Midbrain (tissue), 1 donor: ENCODE measurements at places on chromosomes 6 and 20.

- peak; percentile 86 for DNase-seq
Observed at GRCh38 chr20:59751075-59751711, 146.9 kb downstream of the PHACTR3 start.

DNA sequence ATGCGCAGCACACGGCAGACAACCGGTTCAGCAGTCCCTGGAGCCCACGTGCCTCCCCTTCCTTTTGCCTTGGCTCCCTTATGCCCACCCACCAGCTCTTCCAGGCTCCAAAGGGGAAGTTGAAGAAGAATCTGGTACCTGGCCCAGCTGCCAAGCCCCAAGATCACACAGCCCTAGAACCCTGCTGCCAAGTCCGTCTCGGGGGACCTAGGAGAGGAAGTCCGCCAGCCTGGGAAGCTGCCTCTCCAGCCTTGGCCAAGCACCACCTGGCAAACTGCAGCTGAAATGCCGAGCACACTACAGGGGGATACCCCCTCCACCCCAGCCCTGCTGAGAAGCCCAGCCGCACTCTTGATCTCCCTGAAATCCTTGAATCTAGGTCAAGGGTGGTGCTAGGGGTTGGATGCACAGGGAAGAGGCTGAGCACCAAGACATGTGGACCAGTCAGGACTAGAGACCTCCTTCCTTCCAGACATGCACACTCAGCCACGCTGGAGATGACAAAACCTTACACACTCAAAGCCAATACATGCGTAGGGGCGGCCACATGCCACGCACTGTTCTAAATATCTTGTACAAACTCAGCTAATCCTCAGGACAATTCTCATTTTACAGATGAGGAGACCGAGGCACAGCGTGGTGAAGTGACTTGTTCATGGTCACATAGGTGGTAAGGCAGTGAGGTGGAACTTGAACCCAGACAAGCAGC is 124.1 kb downstream of the PREX1 start:
- peak; percentile 59 for DNase-seq

DNA sequence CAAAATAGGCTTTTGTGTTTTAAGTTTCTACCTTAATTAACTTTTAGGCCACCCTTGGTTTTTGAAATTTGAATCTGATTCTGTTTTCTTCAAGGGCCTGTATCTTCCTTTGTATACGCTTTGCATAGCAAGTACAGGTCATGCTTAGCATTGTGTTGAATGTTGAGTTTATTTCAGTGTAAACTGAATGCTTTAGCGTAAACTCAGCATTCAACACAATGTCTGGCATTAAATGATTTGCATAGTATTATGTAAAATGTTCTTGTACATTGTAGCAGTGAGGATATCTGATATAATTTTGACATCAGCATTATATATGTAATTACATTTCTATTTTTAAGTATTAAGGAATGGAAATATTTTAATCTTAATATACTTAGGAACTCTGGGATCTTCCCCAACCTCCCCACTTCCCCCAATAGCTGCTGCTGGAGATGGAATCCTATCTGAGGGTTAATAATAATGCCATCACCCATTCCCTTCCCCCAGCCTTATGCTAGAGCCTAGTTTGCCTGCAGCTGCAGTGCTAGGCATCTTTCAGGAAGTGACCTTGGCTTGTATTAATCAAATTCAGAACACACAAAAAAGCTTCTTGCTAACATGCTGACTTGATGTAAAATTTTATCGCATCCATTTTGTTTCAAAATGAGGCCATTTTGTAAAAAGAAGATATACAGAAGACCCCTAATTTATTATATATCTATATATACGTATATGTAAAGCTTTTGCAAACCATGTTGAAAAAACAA is 73.1 kb downstream of the NCOA3 start:
- peak; percentile 27 for DNase-seq

GRCh38 chr6:73791336-73791735 is 95.3 kb downstream of the CD109 start:
- no peak for DNase-seq

DNA sequence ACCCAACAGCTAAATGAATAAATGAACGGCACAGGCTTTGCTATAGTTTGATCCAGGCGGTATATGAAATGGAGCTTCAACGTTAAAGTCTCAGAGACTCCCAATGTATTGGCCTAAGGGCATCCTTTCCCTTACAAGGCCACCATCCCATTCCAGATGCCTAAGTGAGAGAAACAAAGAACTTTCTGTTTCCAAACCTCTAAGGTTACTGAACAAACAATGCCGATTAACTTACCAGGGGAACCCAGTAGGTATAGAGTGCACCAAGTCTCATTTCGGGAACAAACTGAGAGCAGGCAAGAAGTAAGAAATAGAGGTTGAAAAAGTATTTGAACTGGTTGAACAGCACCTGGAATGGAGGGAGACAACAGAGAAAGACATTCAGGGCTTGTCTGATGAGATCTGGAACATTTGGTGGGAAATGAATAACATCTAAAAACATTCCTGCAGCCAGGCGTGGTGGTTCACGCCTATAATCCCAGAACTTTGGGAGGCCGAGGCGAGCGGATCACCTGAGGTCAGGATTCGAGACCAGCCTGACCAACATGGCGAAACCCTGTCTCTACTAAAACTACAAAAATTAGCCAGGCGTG is 42.5 kb downstream of the ATP9A start:
- no peak for DNase-seq

- DNase-seq: peak; percentile 20
Observed at GRCh38 chr6:122184401-122184827, 215.0 kb upstream of the HSF2 start.

GRCh38 chr6:85078058-85078457 is 313.7 kb upstream of the TBX18 start:
- no peak for DNase-seq

GRCh38 chr6:7697820-7698623 is 27.9 kb upstream of the BMP6 start:
- no peak for DNase-seq

GRCh38 chr6:46903175-46903574 is 18.6 kb downstream of the ADGRF5 start:
- DNase-seq: no peak

DNA sequence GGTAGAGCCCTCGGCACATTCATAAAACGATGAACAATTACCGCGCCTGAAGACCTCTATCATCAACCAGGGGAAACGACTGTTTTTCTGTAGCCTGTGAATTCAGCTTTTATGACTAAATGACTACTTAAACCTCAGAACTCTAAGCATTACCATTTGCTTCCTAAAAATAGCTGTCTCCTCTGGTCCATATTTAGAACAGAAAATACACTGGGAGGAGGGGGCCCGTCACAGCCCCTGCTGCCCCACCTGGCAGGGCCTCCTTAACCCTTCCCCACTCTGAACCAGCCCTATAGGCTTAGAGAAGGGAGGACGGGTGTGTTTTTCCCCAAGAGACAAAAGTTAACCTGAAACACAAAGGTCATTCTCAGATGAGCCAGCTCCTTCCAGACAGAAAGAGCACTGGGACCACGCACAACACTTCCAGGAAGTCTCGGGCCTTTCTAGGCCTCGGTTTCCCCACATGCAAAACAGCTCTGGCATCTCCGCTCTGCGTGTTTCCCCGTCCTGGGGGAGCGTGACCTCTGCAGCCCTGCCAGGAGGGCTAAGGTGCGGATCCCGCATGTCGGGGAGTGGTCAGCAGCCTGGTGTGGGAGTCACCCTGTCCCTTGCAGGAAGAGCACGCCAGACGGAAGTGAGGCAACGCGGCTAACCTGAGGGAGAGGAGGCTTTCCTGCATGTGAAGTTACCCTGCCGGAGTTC is 193.9 kb downstream of the DLL1 start:
- no peak for DNase-seq

GRCh38 chr20:346640-347316 is at the start of gene NRSN2:
NRSN2 (plus strand) TSS chr20:347111; CDS start chr20:349644, 2,533 bp downstream.
- DNase-seq: peak; percentile 39

DNA sequence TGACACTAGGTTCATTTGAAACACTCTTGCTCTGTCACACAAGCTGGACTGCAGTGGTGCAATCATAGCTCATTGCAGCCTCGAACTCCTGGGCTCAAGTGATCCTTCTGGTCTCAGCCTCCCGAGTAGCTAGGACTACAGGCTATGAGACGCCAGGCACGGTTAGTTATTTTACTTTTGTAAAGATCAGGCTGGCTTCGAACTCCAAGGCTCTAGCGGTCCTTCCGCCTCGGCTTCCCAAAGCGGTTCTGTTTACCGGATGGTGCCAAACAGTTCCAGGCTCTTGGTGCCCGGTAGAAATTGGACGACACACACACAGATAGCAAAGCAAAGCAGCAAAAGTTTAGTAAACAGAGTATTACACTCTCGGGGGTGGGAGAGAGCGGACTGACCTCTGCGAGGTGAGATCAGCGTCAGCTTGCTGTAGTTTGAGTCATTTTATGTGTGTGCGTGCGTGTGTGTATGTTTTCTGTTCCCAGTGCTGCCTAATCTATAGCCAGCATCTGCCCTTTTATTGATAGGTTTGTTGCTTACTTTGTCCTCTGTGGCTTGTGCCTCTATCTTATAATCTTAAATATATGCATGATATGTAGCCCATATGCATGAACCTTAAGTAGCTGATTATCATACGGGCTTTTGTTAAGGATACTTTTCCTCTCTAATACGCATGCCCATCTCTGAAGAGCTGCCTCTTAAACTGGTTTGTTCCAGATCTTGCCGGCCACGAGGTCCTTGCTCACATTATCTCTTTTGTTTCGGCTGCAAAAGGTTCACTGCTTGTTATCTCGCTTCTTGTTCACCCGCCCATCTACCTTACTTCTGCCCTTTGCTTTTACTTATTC is 75.2 kb downstream of the OR2B2 start:
- DNase-seq: peak; percentile 62

- DNase-seq: no peak
Observed at GRCh38 chr6:147384029-147384428, 124.5 kb upstream of the SAMD5 start.

- no peak for DNase-seq
Observed at GRCh38 chr6:135410856-135411255, 86.7 kb downstream of the AHI1 start.

- no peak for DNase-seq
Observed at GRCh38 chr6:43967719-43968091, 159.5 kb downstream of the MRPL14 start.
